ENCODE measurements at places on chromosomes 2 and 18.

- no peak for DNase-seq
Measured at GRCh38 chr2:239195318-239195871, 205.4 kb downstream of the HDAC4 start.

- DNase-seq: no peak
Measured at GRCh38 chr2:208686665-208687064, 280.1 kb downstream of the PTH2R start.

DNA sequence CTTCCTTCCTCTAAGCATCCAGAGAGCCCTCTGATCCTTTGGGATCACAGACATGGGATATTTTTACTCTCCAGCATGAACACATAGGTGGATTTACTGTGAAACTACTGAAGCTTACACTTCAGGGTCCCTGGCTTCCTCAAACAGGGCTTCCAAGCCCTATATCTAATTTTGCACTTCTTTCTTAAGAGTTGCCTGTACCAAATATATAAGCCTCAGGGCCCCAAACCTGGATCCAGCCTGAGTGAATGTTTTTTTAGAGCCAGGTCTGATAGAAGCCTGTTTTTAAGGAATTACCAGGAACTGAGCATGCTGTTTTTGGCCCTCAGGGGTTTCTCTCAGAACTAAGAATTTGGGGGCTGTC, 13.2 kb upstream of the KCMF1 start:
- DNase-seq: no peak

GRCh38 chr2:122000556-122001340, 245.3 kb downstream of the TSN start:
- no peak for DNase-seq

Data from LoVo (cell line).